ENCODE measurements at places on chromosomes 3 and 15.

GRCh38 chr15:34973512-34973911 lies 4.0 kb upstream of the AQR start:
- DNase-seq, result no peak

DNA sequence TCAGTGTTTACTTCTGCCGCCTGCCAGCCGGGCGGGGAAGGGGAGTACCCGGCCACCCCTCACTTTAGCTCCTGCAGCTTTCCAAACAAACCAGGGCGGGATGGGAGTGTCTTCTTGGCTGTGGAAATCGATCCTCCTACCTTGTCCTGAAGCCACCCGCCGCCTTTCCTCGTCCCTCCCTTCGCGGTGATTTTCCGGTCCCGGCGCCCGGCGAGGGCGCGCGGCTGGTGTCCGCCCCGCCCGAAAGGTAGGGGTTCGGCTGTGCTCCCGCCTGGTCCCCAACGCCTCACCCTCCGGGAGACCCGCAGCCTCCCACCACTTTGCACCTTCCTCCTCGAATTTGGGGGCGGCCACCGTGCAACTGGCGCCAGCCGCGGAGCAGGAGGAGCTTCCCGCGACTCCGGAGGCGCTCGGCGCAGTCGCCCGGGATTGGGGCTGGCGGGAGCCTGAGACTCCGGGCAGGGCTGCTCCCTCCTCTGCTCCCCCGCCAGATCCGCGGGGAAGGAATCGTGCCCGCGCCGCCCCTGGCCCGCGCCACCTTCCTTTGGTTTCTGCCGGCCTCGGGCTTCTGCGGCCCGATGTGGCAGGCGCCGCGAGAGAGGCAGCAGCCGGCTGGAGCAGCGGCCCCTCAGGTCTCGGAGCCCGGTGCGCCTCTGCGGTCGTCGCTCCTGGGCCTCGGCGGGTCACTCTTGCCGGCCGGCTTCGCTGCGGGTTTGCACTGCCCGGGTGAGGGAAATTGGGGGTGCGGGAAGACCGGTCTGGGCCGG lies 30.7 kb upstream of the ST3GAL6 start:
- no peak for DNase-seq

GRCh38 chr3:111577798-111578685 lies 17.1 kb downstream of the ZBED2 start:
- DNase-seq, result no peak

DNA sequence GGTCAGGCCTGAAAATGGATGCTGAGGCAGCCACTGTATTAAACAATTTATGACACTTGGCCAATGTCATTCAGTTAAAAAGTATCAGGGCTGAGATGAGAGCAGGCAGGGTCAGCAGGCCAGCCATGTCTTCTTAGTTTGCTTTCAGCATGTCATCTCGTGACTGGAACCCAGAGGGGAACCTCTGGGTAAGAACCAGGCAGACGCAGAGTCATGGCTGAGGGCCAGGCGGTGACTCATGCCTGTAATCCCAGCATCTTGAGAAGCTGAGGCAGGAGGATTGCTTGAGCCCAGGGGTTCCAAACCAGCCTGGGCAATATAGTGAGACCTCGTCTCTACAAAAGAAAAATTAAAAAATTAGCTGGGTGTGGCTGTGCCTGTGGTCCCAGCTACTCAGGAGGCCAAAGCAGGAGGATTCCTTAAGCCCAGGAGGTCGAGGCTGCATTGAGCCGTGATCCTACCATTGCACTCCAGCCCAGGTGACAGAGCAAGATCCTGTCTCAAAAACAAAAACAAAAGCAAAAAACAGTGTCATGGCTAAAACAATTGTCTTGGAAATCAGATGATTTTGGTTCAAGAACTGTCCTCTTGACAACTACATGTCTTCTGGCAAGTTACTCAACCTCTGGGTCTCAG lies 11.7 kb downstream of the BCL2L10 start:
- no peak for DNase-seq

DNA sequence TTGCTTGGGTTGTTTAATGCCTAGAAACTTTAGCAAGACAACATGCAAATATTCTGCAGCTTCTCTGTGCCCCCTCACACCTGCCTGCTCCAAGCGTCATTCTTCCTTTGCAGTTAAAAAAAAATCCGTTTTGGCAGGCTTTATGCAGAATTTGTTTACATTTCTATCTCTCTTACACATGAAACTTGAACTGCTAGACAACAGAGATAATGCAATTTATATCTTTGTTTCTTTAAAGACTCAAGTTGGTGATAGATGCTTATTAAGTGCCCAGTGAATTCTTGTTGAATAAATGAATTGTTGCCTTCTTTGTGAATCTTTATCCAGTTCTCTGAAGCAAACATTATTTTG lies 53.2 kb downstream of the CHST2 start:
- DNase-seq, result no peak

- no peak for DNase-seq
Measured at GRCh38 chr3:64919934-64920333, 232.1 kb upstream of the ADAMTS9 start.

DNA sequence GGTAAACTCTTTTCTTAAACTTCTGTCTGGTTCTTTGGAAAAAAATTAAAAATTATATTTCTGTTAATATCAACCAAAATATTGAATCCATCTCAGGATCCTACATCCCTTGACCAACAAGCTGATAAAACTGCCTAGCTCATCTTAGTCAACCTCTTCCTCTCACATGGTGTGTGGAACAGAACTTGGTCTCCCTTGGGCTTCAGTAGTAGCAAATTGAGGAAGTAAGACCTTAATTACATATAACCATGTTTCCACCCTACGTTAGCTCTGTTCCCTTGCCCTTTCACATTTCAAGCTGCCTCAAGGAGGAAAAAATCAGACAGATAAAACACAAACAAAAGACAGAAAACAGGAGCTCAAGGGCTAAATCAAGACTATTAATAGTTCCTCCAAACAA lies 116.4 kb downstream of the GREM1 start:
- no peak for DNase-seq

GRCh38 chr3:196992461-196993065 lies 23.9 kb upstream of the PIGZ start:
- DNase-seq, result no peak

GRCh38 chr3:64687086-64687780 lies 567 bp downstream of the ADAMTS9 start:
- no peak for DNase-seq

DNA sequence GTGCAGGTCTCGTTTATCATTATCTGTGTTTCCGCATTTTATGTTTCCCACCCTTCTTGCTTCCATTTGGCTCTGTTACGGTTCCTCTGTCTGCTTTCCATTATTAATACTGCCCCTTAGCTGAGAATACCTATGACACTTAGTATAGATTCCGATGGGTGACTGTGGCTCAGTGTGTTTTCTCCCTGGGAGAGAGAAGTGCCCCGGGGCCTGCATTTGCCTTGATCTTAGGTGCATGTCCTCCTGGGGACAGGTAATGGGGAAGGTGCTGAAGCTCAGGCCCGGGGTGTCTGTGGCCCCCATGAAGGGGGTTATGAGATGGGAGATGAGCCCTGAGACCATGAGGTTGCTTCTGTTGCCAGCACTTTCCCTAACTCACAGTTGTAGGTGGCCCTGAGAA lies 43.4 kb upstream of the PCSK6 start:
- DNase-seq, result no peak

- DNase-seq, result no peak
Measured at GRCh38 chr3:127091376-127091775, 101.6 kb upstream of the PRR23E start.

GRCh38 chr3:158685159-158685558 lies 12.7 kb upstream of the LXN start:
- DNase-seq, result no peak

GRCh38 chr3:153070511-153070868 lies 91.5 kb upstream of the RAP2B start:
- DNase-seq, result no peak

DNA sequence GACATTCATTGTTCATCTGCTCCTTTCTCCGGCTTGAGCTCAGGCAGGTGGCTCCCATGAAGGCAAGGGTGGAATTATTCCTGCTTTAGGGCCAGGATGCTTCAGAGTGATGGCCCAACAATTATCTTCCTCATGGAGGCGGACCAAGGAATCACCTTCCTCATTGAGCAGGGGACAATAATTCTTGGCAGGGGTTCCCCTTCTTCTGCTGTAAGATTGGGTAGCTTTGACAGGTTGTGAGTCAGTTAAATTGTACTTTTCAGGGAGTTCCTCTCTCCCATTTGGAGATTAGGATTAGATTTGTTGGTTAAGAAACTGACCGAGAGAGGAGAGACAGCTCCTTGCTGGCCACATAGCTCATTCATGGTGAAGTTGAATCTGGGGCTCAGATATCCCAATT lies 31.4 kb upstream of the CD47 start:
- no peak for DNase-seq

DNA sequence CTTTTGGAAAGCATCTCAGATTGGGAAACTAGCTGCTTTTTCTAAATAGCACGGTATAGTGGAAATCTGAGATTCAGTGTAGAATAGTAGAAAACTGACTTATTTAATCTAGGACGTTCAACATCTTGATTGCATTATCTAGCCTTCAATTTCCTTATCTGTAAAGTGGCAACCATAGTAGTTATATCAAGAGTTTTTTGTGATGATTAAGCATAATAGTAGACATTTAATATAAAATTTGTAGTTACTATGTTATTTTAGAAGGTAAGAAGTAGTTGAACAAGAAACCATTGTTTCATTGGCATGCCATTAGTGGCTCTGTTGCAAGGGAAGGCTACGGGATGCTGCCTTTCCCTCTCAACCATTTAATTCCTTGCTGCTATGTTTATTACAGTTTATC lies 367.3 kb downstream of the NAALADL2 start:
- DNase-seq, result no peak

Measured in activated gamma-delta T cell treated with anti-CD3 and anti-CD28 coated beads, Interleukin-2, amount 50 U/mL, for 16 hours (primary cell).